ENCODE measurements at places on chromosomes 5 and 9. TPM values are rescaled to one million over a fixed set of nuclear protein-coding genes. Genes with fewer than 3 reads are reported as not detected.
A peak's percentile ranks its signal among the peaks of the same experiment; 100 is the strongest.

KIAA0825 gene
- 0.98 TPM for total RNA-seq

ZFR gene
- 66.2 TPM for total RNA-seq

ADAMTS16 gene
- 14.6 TPM for total RNA-seq

CARTPT gene
- not detected for total RNA-seq

SLC25A2 gene
- not detected for total RNA-seq

DNA sequence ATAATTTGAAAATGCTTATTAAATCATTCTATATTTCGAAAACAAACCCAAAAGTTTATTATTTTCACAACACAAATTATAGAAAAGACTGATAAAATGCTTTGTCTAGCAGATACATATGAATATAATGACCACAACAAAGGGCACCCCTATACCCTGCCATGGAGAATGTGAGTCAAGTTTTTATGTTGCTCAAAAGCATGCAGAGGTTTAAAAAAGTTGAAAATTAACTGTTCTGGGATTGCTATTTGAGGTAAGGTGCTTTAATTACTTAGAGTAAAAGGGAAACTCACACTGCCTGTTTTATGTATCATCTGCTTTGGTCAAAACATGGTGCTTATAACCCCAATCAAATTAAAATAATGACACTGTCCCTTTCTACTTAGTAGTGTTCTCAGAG is 41.0 kb downstream of the MLANA start:
- no peaks in the 10 kb centered on the region for H3K36me3 ChIP-seq
- H3K4me3 ChIP-seq: no peak overlapping the region
- no peak overlapping the region for H3K27ac ChIP-seq
- H3K27me3 ChIP-seq: no peaks in the 10 kb centered on the region

- H3K27ac ChIP-seq: no peak overlapping the region
- no peaks in the 10 kb centered on the region for H3K36me3 ChIP-seq
- DNase-seq: no peak
- no peaks in the 10 kb centered on the region for H3K27me3 ChIP-seq
- no peak overlapping the region for H3K4me3 ChIP-seq
- peaks cover 19% of the 10 kb centered on the region for H3K4me1 ChIP-seq
These were observed 169.5 kb downstream of the ZNF608 start for GRCh38 chr5:124576848-124577409.

DNA sequence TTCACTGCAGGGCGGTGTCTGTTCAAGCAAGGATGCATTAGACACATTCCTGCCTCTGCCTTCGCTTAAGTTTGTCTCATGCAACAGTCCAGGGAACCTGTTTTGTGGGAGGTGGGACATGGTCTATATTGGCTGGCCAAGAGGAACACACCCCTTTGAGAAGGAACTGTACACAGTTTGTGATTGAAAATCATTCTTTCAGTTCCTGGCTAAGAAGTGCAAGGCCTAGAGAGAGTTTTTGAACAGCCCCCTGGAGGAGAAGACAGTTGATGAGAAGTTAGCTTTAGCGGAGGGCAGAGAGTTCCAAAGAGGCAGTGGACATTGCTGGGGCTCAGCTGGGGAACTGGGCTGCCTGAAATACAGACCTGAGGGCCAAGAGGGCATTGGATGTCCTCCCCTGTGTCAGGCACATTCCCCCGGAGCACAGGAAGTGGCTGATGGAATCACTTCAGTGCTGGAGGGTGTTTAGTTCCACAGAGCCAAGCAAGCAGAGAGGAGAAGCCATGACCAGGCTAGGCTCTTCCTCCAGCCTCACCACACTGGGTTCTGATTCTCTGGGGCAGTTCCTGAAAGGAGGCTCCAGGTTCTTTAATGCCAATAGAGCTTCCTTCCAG is 66.6 kb downstream of the RGS3 start:
- no peak overlapping the region for H3K4me3 ChIP-seq
- H3K4me1 ChIP-seq: no peaks in the 10 kb centered on the region
- H3K27ac ChIP-seq: no peak overlapping the region
- no peak for DNase-seq
- no peaks in the 10 kb centered on the region for H3K36me3 ChIP-seq
- H3K27me3 ChIP-seq: no peaks in the 10 kb centered on the region

GRCh38 chr9:3507395-3508077 is 18.3 kb downstream of the RFX3 start:
- H3K4me1 ChIP-seq: peaks cover 8% of the 10 kb centered on the region
- H3K27ac ChIP-seq: no peak overlapping the region
- no peak overlapping the region for H3K4me3 ChIP-seq
- H3K27me3 ChIP-seq: no peaks in the 10 kb centered on the region

DNA sequence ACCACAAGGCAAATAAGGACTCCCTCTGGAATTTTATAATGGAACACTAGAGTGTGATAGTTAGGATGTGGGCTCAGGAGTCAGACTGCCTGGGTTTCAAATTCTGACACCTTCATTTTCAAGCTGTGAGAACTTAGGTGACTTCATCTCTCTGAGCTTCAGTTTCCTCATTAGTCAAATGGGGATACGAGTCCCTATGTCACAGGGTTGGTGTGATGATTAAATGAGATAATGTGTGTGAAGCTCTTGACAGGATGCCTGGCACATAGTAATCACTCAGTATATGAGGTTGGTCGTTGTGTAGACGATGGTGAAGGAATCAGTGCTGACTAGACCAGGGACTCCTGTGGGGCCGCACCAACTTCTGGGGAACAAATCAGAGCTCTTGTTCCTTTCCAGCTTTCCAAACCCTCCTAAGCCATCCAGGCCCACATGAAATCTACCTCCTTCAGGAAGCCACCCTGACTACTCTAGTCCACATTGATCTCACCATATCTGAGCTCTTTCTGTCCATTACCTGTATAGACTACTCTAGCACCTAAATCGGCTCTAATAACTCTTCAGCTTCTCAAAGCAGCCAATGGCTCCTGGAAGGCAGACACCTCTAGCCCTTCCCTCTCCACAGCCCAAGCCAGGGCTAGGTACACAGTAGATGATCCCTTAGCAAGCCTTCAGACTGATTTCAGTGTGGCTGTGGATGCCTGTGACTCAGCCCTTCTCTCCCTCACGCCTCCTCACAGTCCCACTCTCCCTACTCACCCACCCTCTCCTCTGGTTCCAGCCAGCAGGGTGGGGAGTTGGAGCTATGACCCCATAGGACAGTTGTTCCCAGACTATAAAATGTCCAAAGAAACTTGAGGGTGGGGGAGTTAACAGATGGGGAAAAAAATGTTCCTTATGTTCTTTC is 2.5 kb upstream of the TCF7 start:
- H3K27me3 ChIP-seq: peaks cover 34% of the 10 kb centered on the region
- no peak for DNase-seq
- peaks cover 8% of the 10 kb centered on the region for H3K4me1 ChIP-seq
- H3K36me3 ChIP-seq: no peaks in the 10 kb centered on the region

DNA sequence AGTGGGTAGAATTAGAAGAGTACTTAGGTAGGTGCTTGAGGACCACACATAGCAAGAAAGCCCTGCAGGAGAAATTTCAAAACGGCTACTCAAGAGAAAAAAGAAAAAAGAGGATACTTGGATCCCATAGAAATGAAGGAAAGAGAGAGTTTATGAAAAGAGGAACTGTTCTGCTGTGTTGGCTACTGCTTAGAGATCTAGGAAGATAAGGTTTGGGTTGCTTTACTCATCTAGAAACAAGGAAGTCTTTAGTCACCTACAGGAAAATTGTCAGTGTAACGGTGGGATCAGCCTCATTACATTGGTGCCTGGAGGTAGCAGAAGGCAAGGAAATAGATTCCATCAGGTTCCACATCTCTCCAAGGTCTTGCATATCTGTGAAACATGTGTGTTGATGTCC is 14.8 kb upstream of the C5orf46 start:
- no peaks in the 10 kb centered on the region for H3K36me3 ChIP-seq
- H3K4me1 ChIP-seq: 0 out of 2 replicates have a peak, but pooled peaks cover 3% of the 10 kb centered on the region
- no peaks in the 10 kb centered on the region for H3K27me3 ChIP-seq
- no peak for DNase-seq

- no peaks in the 10 kb centered on the region for H3K27me3 ChIP-seq
- DNase-seq: peak; percentile 60
- no peaks in the 10 kb centered on the region for H3K4me1 ChIP-seq
- no peak overlapping the region for H3K4me3 ChIP-seq
- no peaks in the 10 kb centered on the region for H3K36me3 ChIP-seq
These were observed 53.5 kb downstream of the PPP2R2B start for GRCh38 chr5:146825033-146825432.

DNA sequence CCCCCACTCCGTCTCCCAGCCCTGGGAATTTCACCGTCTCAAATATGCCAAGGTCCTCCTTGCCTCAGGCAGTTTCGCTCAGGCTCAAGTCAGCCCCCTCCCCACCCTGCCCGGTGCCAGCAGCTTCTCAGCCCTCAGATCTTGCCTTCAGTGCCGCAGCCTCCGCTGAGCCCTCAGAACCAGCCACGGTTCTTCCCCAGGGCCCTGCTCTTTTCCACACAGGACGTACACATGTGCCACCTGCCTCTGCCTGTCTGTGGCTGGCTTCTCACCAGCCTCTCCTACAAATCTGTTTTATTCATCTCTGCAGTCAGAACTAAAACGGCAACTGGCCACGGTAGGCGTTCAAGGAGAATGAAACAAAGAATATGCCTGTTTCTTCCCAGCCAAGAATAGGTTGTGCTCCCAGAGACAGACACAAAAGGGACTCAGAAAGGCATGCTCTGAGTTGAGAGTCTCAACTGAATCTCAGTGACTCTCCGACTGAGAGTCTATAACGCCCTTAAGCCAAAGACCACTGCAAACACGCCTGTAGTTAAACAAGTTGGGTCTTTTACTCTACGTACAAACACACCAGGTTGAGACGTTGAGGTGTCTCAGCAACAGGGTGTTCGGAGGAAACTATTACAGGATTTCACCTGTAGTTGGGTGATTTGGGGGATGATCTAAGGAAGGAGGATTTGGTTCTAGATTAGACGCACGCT is 10.6 kb upstream of the GRIN1 start:
- DNase-seq: no peak
- H3K4me1 ChIP-seq: peaks cover 11% of the 10 kb centered on the region
- peaks cover 6% of the 10 kb centered on the region for H3K27me3 ChIP-seq
- H3K36me3 ChIP-seq: no peaks in the 10 kb centered on the region
- no peak overlapping the region for H3K27ac ChIP-seq
- peak overlapping the region; percentile 83 for H3K4me3 ChIP-seq

DNA sequence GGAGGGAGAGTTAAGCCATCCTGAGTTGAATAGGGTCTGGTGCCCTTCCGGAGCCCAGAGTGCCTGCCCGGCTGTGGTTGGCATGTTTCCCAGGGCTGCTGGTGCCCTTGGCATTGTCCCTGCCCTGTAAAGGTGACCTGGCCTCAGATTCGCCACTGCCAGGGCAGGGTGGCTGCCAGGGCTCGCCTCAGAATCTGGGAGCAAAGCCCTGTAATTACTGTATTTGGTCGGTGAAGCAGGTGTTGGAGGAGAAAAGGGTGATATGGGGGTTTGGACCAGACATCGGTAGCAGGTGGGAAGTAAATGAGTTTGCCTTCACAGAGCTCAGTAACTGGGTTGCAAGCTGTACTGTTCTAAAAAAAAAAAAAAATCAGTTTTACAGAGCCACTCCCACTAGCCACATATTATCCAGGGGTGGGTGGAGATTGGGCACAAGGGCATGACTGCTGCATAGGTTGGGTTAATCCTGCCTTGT is 47.6 kb downstream of the RGS3 start:
- H3K27me3 ChIP-seq: no peaks in the 10 kb centered on the region
- no peaks in the 10 kb centered on the region for H3K36me3 ChIP-seq
- no peak overlapping the region for H3K4me3 ChIP-seq
- H3K27ac ChIP-seq: no peak overlapping the region
- H3K4me1 ChIP-seq: peaks cover 6% of the 10 kb centered on the region
- no peak for DNase-seq

DNA sequence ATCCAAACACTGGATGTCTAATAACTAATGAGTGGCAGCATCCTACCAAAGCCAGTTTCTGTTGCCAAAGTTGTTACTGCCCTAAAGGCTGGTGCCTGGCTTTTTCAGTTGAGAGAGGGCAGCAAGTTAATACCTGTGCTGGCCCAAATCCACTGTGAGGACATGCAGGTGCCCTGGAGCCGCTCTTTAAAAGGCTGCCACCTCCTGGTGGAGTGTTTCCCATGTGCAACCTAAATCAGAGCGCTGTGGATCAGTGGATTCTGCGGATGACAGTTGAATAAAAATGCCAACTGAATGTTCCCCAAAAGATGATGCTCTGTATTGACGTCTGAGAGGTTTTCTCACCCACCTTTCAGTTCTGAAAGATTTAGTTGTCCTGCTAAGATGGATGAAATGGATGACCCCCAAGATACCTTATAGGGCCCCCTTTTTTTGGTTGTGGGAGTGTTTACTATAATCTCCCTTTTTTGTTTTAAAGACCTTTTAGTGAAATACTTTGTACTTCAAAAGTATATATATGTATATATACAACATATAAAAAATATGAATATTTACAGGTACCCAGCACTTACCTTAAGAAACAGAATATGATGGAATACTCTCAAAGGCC is 146.4 kb downstream of the EGFLAM start:
- H3K4me3 ChIP-seq: no peak overlapping the region
- no peaks in the 10 kb centered on the region for H3K27me3 ChIP-seq
- no peaks in the 10 kb centered on the region for H3K4me1 ChIP-seq

DNA sequence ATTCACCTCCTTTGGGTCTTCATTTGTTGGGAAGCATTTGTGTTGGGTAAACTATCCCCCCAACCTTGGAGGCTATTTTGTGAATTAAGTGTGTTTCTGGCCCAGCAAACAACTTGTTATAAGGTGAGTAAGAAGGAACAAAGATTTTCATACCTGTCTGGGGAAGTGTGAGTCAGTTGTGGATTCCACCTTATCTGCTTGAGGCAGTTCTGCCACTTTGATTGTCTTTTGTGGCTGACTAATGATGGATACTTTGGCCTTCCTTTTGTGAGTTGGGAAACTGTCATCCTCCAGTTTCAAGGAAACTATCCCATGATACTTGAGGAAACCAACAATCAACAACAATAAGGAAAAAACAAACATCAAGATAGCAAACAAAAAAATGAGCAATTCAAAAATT is 24.6 kb upstream of the CER1 start:
- no peaks in the 10 kb centered on the region for H3K27me3 ChIP-seq
- no peak overlapping the region for H3K27ac ChIP-seq
- H3K36me3 ChIP-seq: no peaks in the 10 kb centered on the region
- no peak overlapping the region for H3K4me3 ChIP-seq
- DNase-seq: no peak
- H3K4me1 ChIP-seq: peaks cover 4% of the 10 kb centered on the region

Data from H1 (cell line).